ENCODE measurements at places on chromosomes 6 and 20.

DNA sequence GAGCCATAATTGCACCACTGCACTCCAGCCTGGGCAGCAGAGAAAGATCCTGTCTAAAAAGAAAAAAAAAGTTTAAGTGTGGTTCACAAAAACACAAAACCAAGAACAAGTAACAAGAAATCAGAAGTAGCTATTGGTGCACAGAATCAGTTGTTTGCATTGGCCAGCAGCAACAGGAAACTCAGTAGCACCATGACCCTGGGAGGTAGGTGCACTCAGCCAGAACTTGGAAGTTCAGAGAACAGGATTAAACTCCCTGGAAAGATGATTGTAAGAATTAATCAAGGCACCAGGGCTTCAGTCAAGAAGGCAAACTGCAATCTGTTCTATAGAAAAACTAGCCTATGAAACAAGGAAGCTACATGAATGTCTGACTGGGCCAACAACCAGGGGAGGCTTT is 267.9 kb downstream of the COL12A1 start:
- no peak for DNase-seq

- no peak for DNase-seq
Observed at GRCh38 chr20:19602675-19603375, 155.2 kb upstream of the RIN2 start.

GRCh38 chr6:157488716-157489118 is 107.7 kb downstream of the ZDHHC14 start:
- DNase-seq, result no peak

DNA sequence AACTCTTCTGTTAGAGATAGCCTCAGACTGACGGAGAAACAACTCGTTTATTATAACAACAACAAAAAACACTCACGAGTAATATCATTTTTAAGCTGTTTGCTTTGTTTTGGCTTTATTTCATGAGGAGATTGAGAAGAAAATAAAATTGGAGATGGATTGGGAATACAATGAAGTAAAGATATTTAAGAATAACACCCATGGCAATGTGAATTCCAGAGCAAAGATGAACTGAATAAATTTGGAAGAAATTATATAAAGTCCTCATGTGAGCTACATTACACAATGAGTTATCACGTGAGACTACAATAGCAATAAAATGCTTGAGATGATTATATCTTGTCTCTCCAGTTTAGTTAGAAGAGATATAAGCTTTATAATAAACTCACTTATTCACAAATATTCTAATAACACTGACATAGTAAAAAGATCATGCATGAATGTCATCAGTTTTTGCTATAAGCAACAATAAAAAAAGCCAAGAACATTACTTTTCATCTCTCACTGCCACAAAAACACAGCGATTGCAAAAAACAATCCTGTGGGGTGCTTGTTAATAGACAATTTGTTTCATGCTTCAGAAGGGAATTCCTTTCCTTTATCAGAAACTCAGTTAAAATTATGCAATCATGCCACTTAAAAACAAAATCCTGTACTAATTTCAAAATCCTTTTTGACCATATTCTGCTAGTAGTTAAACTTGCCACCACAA is 696.7 kb upstream of the MARCKS start:
- no peak for DNase-seq

- peak; percentile 25 for DNase-seq
Observed at GRCh38 chr20:49887251-49888211, 27.8 kb downstream of the SPATA2 start.

DNA sequence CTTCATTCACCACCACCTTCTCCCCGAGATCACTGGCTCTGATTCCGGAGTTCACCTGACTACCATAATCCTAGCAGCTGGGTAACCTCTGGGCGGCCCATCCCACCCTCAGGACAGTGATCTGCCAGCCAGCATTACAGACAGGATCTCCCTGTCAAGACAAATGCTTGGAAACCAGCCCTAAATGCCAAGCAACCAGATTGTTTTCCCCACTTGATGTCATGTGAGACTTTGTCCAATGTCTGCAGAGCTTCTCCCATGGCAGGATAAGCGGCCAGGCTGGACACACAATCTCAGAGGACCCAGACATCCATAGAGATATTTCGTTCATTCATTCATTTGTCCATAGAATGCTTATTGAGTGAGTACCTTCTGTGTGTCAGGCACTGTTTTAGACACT is 32.5 kb downstream of the PDYN start:
- DNase-seq, result no peak

DNA sequence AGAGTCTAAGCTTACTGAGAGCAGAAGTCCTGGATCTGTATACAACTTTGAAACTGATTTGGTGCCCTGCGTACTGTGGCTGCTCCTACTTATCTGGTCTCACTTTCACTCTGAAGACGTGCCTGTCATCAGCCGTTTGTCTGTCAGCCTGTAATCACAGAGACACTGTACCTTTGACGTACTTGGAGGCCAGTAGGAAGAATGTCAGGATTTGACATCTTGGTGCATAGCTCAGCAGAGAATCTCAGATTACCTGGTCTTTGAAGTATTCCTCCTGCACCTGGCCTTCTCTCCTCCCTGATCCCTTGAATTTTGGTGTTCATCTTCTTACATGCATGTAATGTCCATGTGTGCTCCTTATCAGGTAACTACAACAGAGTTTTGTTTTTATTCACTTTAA is 37.7 kb downstream of the DSE start:
- no peak for DNase-seq

GRCh38 chr20:54038961-54039360 is 31.4 kb downstream of the BCAS1 start:
- no peak for DNase-seq

DNA sequence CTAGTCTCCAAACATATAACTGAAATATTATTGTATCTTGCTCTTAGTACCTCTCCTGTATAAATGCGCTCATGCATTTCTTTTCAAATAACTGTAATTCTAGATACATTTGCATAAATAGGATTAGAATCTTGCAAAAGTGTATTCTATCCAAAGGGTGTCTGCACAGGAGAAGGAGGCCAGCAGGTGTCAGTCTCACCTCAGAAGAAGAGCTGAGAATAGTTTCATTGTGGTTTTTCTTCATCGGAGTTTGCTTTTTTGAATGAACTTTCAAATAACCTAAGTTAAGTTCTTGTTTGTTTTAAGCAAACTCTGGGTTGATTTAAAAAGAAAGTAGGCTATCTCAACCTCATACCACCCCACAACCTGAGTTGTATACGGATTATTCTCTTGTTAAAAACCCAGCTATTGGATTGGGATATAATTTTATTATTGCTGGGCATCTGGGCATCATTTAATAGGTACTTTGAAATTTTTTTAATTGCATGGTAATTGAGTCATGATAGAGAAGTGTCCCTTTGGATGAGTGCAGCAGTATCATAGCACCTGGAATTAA is 125.0 kb upstream of the MLIP start:
- DNase-seq, result peak; percentile 81

DNA sequence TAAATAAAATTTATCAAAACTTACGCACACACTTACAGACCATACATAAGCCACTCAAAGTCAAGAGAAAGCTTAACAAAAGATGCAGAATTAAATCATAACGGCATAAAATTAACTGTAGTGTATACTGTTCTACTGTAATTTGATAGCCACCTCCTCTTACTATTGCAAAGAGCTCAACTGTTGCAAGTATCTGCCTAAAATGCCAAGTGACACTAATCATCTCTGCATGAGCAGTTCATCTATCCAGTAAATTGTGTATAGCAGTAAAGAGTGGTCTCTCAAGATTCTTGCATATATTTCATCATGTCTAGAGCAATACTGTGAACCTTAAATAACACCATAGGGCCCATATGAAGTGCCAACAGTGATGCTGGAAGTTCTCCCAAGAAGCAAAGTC is 12.3 kb downstream of the OR2H2 start:
- no peak for DNase-seq

DNA sequence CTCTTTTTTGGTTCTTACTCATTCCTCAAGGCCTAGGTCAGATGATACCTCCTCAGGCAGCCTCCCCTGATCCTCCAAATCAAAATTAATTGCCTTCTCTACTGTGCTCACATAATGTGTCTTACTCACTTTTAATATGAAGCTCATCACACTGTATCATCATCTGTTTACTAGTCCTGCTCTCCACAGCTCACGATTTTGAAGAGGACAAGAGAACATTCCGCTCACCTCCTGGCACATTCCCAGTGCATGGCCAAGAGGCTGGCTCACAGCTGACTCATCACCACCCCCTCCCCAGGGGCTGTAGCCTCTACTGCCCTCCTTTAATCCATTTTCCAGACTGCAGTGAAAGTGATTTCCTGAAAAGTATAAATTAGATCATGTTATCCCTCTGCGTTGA is 133.1 kb downstream of the ALDH8A1 start:
- DNase-seq, result peak; percentile 78

- no peak for DNase-seq
Observed at GRCh38 chr20:51826372-51826771, 24.1 kb upstream of the SALL4 start.

DNA sequence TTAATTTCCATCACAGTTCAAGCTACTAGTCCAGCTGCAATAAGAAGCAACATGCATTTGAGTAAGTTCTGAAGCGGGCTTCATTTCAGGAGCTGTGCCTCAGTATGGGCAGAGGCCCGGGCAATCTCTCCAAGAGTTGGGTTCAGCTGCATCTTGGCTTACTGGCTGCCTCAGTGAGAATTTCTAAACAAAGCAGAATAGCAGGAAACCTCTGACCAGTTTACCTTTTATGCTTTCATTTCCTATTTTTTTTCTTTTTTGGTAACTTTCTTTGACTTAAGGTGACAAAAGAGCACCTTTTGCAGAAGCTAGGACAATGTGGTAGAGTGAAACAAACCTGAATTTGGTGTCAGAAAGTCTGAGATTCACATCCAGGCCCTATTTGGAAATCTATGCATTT is 51.0 kb upstream of the FBXO30 start:
- DNase-seq, result no peak

- no peak for DNase-seq
Observed at GRCh38 chr6:161227004-161227960, 46.6 kb downstream of the AGPAT4 start.

- DNase-seq, result no peak
Observed at GRCh38 chr6:128343706-128344105, 176.7 kb downstream of the PTPRK start.

- no peak for DNase-seq
Observed at GRCh38 chr20:39108746-39109145, 146.6 kb downstream of the DHX35 start.

GRCh38 chr6:47126647-47127391 is 84.7 kb upstream of the ADGRF1 start:
- DNase-seq, result peak; percentile 41

DNA sequence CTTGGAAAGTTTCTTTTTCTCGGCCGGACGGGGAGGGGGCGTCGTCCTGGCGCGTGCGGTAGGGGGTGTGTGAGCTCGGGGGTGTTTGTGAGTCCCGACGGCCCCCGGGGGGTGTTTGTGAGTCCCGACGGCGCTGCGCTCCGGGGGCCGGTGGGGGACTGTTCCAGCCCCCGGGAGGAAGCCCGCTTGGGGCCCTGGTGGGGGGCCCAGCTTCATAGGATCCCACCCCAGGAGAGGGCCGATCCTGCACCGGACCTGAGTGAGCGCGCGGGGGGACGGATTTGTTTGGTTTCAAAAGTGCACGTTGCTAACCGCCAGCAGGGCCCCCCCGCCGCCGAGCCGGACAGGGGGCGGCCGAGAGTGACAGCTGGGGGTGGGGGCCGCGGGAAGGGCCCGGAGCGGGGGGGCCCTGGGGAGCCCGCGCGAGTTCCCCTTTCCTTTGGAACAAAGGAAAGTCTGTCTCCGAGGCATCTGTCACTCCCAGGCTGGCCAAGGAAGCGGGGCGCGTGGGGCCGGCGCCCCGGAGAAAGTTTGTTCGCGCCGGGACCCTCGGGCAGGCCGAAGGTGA is 485 bp downstream of the TGIF2 start:
- DNase-seq, result no peak

DNA sequence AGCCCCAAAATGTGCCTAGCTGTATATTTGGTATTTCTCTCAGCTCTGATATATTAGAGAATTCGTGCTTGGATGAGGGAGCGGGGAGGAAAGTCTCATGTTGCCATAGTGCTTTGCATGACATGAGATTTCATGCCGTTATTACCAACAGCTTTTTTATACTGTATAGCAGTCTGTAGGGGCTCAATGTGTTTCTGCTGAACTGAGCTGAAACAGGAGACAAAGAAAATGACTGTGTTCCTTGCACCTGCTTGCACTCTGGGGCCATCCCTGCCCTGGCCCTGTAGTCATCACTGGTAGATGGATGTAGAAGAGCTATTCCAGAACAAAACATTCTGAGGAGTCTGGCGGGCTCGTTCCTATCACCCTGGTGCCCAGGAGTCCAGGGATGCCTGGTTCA is 128.0 kb upstream of the SASH1 start:
- no peak for DNase-seq

DNA sequence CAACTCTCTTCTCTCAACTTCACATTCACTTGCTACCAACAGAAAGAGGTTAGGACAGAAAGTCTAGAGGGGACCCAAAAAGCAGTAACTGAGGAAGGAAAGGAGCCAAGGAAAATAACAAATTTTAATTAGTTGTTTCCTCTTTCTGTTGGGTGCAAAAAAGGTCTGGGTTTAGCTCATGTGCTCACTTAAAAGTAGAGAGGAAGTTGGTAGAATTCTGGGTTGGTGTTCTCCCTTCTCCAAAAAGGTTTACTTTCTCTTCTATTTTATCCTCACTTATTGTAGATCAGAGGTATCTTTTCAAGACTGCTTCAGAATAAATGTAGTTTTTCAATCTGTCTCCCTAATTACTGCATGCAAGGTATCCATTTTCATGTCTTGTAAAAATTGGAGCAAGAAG is 42.8 kb downstream of the MAP3K7 start:
- no peak for DNase-seq

DNA sequence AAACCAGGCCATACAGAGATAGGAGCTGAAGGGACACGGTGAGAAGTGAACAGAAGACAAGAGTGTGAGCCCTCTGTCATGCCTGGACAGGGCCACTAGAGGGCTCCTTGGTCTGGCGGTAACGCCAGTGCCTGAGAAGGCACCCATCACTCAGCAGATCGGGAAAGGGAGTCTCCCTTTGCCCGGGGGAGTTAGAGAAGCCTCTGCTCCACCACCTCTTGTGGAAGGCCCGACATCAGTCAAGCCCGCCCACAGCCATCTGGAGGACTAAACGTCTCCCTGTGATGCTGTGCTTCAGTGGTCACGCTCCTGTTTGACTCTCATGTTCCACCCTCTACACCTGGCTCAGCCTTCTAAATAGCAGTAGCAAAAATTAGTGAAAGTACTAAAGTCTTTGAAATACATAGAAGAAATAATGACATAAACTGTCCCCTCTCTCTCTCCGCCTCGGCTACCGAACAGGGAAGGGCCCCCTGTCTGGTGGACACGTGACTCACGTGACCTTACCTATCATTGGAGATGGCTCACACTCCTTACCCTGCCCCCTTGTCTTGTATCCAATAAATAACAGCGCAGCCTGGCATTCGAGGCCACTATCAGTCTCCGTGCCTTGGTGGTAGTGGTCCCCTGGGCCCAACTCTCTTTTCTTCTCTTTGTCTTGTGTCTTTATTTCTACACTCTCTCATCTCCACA is 66.7 kb downstream of the RPP21 start:
- peak; percentile 53 for DNase-seq

DNA sequence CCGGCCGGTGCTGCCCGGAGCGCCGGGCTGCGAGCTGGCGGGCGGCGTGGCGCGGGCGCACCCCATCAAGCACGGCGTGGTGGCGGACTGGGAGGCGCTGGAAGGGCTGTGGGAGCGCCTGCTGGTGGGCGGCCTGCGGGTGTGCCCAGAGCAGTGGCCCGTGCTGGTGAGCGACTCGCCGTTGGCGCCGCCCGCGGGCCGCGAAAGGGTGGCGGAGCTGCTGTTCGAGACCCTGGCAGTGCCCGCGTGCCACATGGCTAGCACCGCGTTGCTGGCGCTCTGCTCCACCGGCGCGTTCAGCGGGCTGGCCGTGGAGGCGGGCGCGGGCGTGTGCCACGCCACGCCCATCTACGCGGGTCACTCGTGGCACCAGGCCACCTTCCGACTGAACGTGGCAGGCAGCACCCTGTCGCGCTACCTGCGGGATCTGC is 517 bp downstream of the ACTL10 start:
- no peak for DNase-seq
